Suppressor macrophage (primary cell): ENCODE measurements at places on chromosomes 1 and 21.

DNA sequence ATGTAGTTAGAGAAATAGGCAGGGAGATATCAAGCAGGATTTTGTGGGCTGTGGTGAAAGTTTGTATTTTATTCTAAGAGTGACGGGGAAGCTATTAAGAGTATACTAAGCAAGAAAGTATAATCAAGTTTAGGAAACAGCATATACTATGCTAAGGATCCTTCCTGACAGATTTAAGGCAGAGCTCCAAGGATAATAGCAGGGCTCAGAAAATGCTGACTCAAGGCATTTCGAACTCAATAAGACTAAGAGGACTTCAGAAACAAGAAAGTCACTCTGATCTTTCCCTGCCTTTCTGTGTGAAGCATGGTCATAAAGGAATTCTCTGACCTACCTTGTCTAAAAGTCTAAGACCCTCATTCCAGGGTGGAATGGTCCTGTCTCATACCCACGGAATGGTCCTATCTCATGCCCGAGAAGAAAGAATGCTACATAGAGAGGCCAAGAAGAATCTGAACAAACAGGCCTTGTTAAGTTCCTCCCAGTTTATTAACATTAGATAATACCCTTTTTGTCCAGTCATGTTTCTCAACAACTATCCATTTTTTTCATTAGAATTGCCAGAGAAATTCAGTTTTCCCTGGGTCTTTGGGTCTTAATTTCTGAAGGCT lies 59.1 kb downstream of the HFM1 start:
- DNase-seq, result no peak

DNA sequence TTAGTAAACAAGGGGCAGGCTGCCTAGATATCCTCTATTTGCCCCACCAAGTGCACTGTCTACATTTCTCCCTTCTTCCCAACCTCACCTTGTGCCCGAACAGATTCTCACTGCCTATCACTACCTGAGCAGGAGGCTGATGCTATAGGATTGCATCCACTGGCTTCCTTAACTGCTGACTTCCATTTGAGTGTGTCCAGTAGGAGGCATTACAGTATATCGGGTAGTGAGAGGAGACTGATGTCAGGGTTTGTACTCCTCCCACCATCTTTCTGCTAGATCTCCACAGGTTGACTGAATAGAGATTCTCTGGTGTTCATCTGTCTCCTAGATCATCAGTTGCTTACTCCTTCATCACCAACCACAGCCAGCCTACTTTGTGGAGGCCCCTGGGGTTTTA lies 796.3 kb downstream of the LRRIQ3 start:
- no peak for DNase-seq

GRCh38 chr21:36437745-36438128 lies 42.2 kb downstream of the CLDN14 start:
- no peak for DNase-seq

- peak; percentile 65 for DNase-seq
Measured at GRCh38 chr1:93692983-93693591, 11.4 kb upstream of the BCAR3 start.

- DNase-seq, result no peak
Measured at GRCh38 chr1:163388970-163389369, 67.2 kb downstream of the NUF2 start.

GRCh38 chr1:224393294-224393693 lies 36.6 kb downstream of the CNIH4 start:
- no peak for DNase-seq

- DNase-seq, result no peak
Measured at GRCh38 chr21:32834211-32834915, 62.8 kb upstream of the PAXBP1 start.

DNA sequence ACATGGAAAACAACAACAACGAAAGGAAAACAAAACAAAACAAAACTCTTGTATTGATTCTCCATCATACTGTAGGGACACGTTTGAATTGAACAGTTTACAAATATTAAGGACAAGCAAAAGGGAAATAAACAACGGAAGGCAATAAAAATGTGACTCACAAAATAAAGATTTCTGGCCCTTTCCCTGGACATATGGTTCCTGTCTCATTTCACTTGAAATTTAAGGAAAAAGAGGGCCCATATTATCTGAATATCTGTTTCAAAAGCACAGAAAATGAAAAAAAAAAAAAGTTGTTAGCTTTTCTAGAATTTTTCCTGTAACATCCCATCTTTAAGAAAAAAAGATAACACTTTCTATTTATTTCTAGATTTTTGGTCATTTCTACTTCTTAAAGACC lies 3.6 kb upstream of the PKN2 start:
- no peak for DNase-seq

DNA sequence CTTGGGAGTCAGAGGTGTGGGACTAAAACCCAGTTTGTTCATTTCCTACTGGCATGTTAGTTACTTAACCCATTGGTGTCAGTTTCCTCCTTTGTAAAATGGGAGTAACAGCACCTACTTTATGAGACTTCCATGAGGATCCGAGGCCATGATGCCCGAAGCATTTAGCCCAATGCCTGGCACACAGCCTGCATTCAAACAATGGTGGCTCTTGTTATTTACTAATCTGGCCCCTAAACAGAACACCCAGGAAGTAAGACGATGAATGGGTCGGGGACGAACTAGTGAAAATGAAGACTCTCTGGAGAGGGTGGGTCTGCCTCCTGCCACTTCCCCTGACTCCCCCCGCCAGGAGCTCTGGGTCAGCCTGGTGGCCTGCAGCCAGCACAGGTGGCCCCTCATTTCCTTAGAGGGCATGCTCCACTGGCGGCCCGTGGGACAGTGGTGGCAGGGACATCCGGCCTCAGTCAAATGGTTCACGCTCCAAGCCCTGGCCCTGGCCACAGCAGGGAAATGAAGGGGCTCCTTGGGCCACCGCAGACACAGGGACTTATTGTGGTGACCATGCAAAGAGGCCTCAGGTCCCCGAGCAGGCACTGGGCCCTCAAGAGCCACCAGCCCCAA lies 9.5 kb upstream of the TAS1R2 start:
- DNase-seq, result no peak

DNA sequence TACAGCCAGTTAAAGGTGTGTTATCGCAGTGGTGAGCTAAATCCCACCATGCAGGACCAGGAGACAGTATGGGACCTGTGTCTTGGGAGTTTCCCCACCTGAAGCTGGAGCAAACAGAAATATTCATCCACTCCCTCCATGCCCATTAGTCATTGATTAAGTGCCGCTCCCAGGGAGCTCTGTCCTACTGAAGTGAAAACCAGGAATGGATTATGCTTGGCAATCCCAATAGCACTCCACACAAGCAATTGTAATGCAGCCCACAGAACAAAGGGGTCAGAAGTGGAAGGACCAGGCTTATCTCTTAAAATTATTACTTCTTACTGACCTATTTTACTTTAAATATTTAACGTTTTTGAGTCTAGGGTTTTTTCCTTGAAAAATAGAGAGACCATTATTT lies 1005.4 kb downstream of the ADGRL2 start:
- no peak for DNase-seq

GRCh38 chr1:51569284-51570062 lies 47.4 kb upstream of the OSBPL9 start:
- peak; percentile 19 for DNase-seq

DNA sequence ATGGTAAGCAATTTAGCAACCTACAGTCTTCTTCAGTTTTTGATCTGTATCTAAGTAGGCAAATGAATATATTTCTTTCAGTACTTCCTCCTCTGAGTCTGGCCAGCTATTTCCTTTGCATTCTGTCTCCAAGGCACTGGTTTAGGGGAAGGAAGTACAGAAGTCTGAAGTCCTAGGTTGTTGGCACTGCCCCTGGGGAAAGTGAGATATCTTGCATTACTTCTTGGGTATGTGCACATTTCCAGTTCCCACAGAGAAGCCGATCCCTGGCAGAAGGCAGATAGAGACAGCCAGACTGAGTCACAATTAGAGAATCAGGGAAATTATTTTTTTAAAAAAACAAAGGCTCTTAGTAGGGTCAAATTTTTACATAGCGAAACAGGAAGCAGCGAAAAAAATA lies 98.8 kb downstream of the RASAL2 start:
- DNase-seq, result peak; percentile 84

- DNase-seq, result no peak
Measured at GRCh38 chr1:82690411-82690810, 889.7 kb downstream of the ADGRL2 start.

DNA sequence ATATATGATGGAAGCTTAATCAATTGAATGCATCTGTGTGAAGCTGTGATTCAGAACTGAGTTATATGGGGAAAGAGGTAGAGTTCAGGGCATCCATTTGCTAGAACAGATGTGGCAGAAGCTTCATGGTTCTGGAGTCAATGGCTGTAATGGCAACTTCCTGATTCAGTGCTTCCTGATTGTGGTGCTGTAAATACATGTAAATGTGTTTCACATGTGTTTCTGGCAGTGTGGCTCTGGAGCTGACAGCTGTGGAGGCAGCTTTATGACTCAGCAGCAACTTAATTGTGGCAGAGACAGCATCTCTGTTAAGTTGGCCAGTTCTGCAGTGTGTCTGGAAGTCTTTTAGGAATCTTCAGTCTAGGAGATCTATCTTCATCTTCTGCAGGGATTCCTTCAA lies 226.6 kb upstream of the ZRANB2 start:
- DNase-seq, result peak; percentile 23

- no peak for DNase-seq
Measured at GRCh38 chr1:72442262-72442661, 159.9 kb upstream of the NEGR1 start.

- DNase-seq, result no peak
Measured at GRCh38 chr1:156260896-156261295, 13.0 kb upstream of the PAQR6 start.

- DNase-seq, result peak; percentile 89
Measured at GRCh38 chr1:16055613-16056520, 12.3 kb downstream of the CLCNKB start.

GRCh38 chr1:148353461-148354283 lies 129.4 kb downstream of the PPIAL4G start:
- DNase-seq, result peak; percentile 53

GRCh38 chr21:22120616-22121266 lies 1122.5 kb downstream of the NCAM2 start:
- no peak for DNase-seq

DNA sequence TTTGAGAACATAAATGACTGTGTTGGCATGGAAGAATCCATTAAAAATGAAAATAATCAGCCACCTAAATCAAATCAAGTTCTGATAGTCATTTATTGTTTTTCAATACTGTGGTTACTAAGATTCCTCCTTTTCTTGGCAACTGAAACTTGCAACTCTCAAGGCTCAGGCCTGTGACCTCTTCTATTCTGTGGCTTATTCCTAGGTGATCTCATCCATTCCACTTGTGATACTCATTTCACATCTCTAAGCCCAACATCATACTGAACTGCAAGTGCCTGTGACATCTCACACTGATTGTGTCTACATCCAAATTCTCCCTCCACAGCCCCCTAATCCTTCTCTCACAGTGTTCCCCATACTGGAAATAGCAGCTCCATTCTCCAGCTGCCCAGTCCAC lies 4.8 kb upstream of the ST6GALNAC5 start:
- DNase-seq, result no peak

DNA sequence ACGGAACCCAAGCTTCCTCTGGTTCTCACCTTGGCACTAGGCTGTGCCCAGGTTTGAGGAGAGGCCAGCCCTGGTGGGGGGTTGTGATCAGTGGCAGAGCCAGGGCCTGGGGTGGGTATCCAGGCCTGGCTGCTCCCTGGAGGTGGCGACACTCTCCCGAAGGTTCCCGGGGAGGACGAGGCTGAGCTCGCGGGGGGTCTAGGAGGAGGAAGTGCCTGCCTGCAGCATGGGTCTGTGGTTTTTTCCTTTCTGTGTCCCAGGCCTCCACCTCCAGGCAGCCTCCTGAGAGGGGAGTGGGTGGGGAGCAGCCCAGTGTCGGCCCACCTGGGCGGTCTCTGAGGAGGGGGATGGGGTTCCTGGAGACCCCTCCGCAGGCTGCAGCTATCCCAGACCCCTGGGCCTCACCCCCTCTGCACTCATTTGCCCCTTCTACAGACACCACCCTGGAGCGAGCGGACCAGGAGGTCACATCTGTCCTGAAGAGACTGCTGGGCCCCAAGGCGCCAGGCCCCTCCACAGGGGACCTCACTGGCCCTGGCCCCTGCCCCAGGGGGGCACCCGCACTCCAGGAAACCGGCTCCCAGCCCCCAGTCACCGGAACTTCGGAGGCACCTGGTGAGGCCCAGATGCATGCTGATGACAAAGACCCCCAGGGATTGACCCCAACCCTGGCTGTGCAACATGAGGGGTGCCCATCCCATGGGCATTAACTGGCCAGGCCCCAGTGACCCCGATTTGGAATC lies 44.3 kb downstream of the TRIM11 start:
- no peak for DNase-seq

DNA sequence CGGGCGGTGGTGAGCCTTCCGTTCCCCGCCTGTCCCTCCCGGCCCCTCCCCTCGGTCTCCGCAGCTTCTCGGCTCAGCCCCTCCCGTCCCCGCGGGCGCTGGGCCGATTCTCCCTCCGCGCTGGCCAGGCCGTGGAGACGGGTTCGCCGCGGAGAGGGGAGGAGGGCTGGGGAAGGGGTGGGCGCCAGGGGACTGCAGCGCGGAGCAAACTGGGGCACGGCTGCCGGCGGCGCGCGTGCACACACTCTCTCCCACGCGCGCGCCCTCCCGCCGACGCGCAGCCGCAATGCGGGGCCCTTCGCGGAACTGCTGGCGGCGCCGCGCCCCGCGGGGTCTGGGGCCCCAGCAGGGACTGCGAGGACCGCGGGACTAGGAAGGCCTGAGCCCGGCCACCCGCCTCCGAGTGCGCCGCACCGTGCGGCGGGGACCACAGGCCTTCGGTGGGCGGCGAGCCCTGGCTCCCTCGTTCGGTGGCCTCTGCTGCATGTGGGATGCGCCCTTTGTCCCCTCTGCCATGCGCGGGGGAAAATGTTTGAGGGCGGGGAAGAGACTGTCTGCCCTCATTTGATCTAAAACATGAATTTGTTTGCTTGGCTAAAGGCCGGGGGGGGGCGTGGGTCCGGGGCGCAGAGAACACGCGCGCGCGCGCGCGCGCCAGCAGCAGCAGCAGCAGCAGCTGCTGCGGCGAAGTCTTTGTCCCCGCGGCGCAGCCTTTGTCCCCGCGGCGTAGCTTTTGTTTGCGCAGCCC lies 90.7 kb upstream of the VAMP3 start:
- DNase-seq, result peak; percentile 58

DNA sequence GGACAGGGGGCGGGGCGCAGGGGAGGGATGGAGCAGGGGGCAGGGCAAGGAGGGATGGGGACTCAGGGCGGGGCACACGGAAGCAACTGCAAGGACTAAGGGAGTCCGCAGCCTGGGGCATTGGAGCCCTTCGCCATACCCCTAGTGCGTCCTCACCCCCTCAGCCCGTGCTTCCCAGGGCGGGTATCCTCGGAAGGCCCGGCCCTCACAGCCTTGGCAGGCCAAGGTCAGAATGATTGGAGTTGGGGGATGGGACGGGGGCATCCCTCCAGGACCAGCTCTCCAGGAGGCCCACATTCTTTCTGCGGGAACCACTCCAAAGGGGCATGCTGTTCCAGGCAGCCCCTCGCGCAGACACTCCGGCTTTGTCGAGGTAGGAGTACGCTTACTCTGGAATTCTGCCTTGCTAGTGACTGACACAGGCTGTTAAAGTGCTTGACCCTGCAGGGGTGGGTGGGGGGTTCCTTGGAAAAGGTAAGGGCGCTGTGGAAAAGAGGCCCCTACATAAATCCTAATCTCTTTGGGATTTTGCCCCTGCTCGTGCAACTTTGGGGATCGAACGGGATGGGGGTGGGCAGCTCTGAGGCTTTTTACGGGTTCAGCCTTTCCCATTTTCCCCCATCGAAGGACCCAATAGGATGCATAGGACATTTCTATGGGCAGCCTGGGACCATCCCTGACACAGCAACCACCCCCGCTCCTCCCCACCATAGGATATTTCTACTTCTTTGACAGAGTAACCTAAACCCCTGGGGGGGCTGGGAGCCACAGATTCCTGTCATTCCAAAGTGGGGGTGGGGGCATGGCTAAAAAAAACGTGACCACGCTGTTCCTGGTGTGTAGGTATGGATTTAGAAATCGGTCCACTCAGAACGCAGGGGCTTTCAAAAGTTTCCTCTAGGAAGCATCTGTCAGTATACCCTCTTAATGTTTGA lies 738 bp upstream of the TRIM11 start:
- DNase-seq, result no peak
